A549 treated with DMSO at 1 μM for 4 hours (cell line): ENCODE measurements at places on chromosomes 3 and 15. TPM values are rescaled to one million over a fixed set of nuclear protein-coding genes. Genes with fewer than 3 reads are reported as not detected.

The SERPINI2 gene
- not detected in 5 replicates for total RNA-seq

The PLSCR2 gene
- 0.21 TPM in 1 of 5 replicates, not detected in the others for total RNA-seq

The PARP15 gene
- total RNA-seq, result not detected in 5 replicates

The PLSCR5 gene
- total RNA-seq, result not detected in 5 replicates

The CNTN4 gene
- not detected in 5 replicates for total RNA-seq
